ENCODE measurements at places on chromosomes 6 and 20. TPM values are rescaled to one million over a fixed set of nuclear protein-coding genes. Genes with fewer than 3 reads are reported as not detected.

GRCh38 chr6:136526937-136527336 is 23.3 kb downstream of the MAP7 start:
- H3K27me3 ChIP-seq, result no peaks in the 10 kb centered on the region
- H3K27ac ChIP-seq, result no peak overlapping the region
- H3K4me3 ChIP-seq, result no peak overlapping the region

DNA sequence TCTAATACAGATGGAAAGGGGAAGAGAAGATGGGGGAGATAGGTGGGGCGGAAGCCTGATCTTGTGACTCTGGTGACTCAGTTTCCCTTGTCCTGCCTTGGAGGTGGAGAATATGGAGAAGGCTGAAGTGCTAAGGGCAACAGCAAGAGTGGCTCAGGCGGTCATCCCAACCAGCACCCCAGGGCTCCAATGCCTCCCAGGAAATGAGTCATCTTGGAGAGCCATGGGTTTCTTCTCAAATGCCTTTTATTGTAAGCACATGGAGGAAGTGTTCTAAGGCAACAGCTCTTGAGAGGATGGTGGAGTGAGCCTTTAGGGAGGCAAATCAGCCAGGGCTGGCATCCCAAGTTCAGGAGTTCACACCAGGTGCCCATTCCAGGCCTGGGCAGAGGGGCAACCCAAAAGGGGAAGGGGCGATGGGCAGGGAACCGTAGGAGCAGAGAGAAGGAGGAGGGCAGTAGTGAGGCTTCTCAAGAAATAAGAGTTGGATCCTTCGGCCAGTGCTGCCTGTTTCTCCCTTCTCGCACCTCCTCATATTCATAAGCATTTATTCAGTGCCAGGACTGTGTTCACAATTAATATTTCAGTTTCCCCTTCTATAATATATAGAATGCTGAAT is 13.2 kb upstream of the AHCY start:
- H3K36me3 ChIP-seq, result no peaks in the 10 kb centered on the region
- H3K27me3 ChIP-seq, result no peaks in the 10 kb centered on the region
- no peak overlapping the region for H3K27ac ChIP-seq
- peaks cover 5% of the 10 kb centered on the region for H3K4me1 ChIP-seq

- no peak overlapping the region for H3K4me3 ChIP-seq
- no peaks in the 10 kb centered on the region for H3K27me3 ChIP-seq
- H3K36me3 ChIP-seq, result no peaks in the 10 kb centered on the region
These were observed 48.4 kb upstream of the DSN1 start for GRCh38 chr20:36821964-36822437.

DNA sequence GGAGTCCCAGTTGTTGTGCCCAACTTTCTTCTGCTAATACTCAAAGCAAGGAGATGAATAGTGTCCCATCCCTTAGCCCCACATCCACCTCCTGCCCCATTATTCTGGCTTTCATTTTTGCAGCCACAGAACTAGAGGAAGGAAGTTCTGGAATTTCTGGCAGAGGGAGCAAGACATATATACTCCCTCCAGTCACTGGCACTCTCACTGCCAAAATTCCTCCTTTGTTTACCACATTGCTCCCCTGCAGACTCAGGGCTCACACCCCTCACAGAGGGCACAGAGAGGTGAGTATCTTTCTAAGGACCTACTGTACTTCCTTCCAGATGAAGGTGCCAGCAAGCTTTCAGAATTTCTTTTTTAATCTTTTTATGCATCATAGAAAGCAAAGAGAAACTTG is 168.0 kb upstream of the ID4 start:
- H3K27ac ChIP-seq, result peak overlapping the region; percentile 50
- H3K4me1 ChIP-seq, result peaks cover 4% of the 10 kb centered on the region
- no peak for DNase-seq
- no peaks in the 10 kb centered on the region for H3K27me3 ChIP-seq

The KCNQ5 gene
- not detected for total RNA-seq

DNA sequence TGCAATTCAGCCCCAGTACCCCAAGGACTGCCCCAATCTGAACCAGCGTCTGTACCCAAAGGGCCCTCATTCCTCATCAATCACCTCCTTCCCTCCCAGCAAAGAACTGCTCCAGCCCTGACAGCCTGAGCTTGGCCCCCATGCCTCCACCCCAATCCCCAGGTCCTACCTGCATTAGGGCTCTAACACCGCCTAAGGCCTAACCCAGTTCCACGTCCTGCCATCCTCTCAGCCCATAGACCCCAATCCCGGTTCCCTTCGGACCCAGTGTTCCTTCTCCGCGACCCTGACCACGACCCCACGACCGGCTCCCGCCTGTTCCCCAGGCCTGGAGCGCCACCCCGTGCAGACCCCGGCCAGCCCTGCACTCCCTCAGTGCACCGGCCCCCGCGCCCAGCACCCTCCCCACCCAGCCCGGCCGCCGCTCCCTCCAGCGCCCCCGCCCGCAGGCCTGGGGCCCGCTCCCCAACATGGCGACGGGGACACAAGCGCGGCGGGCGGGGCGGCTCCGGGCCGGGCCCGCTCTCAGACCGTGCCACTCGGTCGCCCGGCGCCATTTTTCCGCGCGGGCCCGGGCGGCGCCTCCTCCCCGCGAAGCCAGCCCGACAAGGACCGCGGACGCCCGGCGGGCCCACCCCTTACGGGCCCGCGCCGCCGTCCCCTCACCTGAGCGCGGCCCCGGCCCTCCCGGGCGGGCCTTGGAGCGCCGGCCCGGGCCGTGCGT is 483 bp downstream of the NCOA6 start:
- H3K36me3 ChIP-seq, result no peaks in the 10 kb centered on the region
- no peaks in the 10 kb centered on the region for H3K27me3 ChIP-seq
- peak overlapping the region; percentile 97 for H3K27ac ChIP-seq
- DNase-seq, result peak; percentile 44

The ZGPAT gene
- total RNA-seq, result 19.0 TPM

- H3K36me3 ChIP-seq, result no peaks in the 10 kb centered on the region
- H3K4me3 ChIP-seq, result no peak overlapping the region
- no peaks in the 10 kb centered on the region for H3K27me3 ChIP-seq
- H3K27ac ChIP-seq, result no peak overlapping the region
- no peaks in the 10 kb centered on the region for H3K4me1 ChIP-seq
- no peak for DNase-seq
These were observed 205.2 kb downstream of the FARS2 start for GRCh38 chr6:5466281-5467136.

The FBXO30 gene
- 11.0 TPM for total RNA-seq

DNA sequence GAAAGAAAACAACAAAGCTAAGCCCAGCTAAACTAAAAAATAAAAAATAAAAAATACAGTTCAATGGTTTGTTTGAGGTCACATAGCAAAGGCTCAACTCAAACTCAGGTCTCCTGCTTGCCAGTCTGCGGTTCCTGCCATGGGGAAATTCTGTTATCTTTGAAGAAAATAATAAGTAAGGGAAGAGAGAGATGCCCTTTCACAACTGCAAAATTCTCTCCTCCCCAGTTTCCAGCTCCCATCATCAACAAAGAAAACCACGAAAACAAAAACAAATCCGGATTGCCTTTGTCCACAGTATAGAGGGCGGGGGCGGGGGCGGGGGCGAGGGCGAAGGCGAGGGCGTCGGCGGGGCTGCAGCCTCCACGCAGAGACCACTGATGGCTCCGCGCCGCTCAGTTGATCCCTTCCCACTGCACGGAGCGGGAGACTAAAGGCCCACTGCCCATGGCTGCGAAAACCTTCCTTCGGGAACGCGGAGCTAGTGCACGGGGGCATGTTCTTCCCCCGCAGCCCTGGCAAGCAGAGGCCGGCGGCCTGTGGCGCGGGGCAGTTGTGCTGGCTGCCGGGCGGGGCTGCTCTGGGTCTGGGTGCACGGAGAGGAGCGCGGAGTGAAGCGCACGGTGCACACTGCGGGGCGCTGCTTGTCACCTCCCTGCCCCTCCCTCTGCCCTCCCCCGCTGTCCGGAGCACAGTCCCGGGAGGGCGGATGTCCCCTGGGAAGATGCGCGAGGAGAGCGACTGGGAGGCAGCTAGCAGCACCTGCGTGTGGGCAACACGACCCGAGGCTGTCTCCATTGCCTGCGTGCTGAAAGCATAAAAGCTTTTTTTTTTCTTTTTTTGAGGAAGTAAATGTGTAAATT is 54.1 kb upstream of the TPD52L1 start:
- no peaks in the 10 kb centered on the region for H3K27me3 ChIP-seq
- H3K4me3 ChIP-seq, result peak overlapping the region; percentile 40
- no peak overlapping the region for H3K27ac ChIP-seq
- no peaks in the 10 kb centered on the region for H3K4me1 ChIP-seq
- H3K36me3 ChIP-seq, result no peaks in the 10 kb centered on the region

- DNase-seq, result no peak
- no peaks in the 10 kb centered on the region for H3K4me1 ChIP-seq
- H3K36me3 ChIP-seq, result no peaks in the 10 kb centered on the region
- H3K27me3 ChIP-seq, result no peaks in the 10 kb centered on the region
- no peak overlapping the region for H3K27ac ChIP-seq
These were observed 51.0 kb downstream of the CPXM1 start for GRCh38 chr20:2749343-2749950.

- H3K4me3 ChIP-seq, result no peak overlapping the region
- peaks cover 7% of the 10 kb centered on the region for H3K4me1 ChIP-seq
These were observed 79.1 kb upstream of the AFDN start for GRCh38 chr6:167747645-167748044.

DNA sequence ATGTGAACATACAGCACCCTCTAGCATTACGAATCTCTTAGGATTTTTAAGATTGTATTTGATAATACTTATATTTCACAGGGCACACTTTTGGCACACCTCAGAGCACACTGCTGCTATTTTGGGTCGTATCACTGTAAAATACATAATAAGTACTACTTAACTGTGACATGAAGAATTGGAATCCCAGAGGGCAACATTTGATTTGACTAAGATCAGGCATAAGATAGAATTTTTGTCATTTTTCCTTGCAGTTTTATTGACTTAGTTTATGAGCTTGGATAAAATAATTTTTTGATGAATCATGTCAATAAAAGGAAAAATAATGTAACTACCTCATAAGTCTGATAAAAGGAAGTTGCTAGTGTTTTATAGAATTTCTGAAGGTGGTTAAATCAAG is 22.4 kb downstream of the MRS2 start:
- no peak overlapping the region for H3K4me3 ChIP-seq
- no peak overlapping the region for H3K27ac ChIP-seq
- H3K4me1 ChIP-seq, result no peaks in the 10 kb centered on the region
- no peaks in the 10 kb centered on the region for H3K36me3 ChIP-seq
- no peaks in the 10 kb centered on the region for H3K27me3 ChIP-seq
- DNase-seq, result no peak

The SIRPB2 gene
- 1.7 TPM for total RNA-seq

The PRRT1 gene
- total RNA-seq, result 9.4 TPM

The MEP1A gene
- total RNA-seq, result not detected

DNA sequence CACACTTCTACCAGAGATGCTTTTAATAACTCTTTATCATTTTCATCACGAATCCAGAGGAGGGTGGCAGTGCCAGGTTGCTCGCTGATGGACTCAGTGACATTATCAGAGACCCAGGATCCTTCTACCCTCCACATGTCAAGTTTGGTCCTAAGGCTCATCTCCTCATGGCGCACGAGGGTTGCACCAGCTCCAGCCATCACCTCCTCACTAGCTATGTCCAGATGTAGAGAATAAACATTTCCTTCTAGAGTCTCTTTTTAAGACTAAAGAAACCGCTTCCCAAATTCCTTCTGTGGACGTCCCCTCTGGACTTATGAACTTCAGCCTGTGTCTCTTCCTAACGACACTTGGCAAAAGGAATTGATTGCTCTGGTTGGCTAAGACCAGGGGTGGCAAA is 178.7 kb downstream of the BMP7 start:
- H3K36me3 ChIP-seq, result no peaks in the 10 kb centered on the region
- no peaks in the 10 kb centered on the region for H3K27me3 ChIP-seq
- no peak overlapping the region for H3K4me3 ChIP-seq
- H3K27ac ChIP-seq, result no peak overlapping the region
- no peak for DNase-seq

The GJA10 gene
- total RNA-seq, result not detected

The SAMD5 gene
- total RNA-seq, result 3.3 TPM

DNA sequence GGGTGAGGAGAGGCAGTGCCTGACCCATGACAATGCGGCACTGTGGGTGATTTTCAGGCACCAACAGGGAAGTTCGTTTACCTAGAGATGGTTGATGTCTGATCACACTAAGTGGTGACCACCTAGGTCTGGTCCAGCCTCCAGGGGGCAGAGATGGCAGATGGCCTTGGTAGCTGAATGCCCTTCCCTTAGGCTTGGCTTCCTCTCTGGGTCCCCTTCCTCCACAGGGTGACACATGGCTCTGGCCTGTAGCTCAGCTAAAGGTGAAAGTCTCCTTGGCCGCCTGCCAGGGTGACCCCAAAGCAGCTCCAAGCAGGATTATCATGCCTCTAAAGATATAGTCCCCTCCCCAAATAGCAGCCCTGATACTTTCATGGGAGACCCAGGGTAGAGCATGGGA is 6.4 kb downstream of the GDAP1L1 start:
- no peak for DNase-seq
- no peaks in the 10 kb centered on the region for H3K27me3 ChIP-seq
- no peak overlapping the region for H3K27ac ChIP-seq
- H3K4me1 ChIP-seq, result no peaks in the 10 kb centered on the region
- no peaks in the 10 kb centered on the region for H3K36me3 ChIP-seq

The C6orf47 gene
- total RNA-seq, result 31.9 TPM

The ANGPT4 gene
- total RNA-seq, result 8.8 TPM

The CPNE5 gene
- 9.5 TPM for total RNA-seq

DNA sequence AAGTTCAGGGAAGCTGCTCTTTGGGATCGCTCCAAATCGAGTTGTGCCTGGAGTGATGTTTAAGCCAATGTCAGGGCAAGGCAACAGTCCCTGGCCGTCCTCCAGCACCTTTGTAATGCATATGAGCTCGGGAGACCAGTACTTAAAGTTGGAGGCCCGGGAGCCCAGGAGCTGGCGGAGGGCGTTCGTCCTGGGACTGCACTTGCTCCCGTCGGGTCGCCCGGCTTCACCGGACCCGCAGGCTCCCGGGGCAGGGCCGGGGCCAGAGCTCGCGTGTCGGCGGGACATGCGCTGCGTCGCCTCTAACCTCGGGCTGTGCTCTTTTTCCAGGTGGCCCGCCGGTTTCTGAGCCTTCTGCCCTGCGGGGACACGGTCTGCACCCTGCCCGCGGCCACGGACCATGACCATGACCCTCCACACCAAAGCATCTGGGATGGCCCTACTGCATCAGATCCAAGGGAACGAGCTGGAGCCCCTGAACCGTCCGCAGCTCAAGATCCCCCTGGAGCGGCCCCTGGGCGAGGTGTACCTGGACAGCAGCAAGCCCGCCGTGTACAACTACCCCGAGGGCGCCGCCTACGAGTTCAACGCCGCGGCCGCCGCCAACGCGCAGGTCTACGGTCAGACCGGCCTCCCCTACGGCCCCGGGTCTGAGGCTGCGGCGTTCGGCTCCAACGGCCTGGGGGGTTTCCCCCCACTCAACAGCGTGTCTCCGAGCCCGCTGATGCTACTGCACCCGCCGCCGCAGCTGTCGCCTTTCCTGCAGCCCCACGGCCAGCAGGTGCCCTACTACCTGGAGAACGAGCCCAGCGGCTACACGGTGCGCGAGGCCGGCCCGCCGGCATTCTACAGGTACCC is at the start of gene ESR1:
TSS of gene ESR1 (plus strand) at position 170 of the 858 bp plus-strand sequence. CDS start at position 401, 231 bp downstream.
- H3K27ac ChIP-seq, result peak within 1 kb of the TSS; percentile 99
- peak within 1 kb of the TSS; percentile 44 for H3K4me3 ChIP-seq
- no peaks in the 10 kb centered on the region for H3K4me1 ChIP-seq
- peak; percentile 83 for DNase-seq
